Hepatocyte (in vitro differentiated cells): ENCODE measurements at places on chromosomes 5 and 9.

GRCh38 chr5:146321571-146321970 lies 17.1 kb upstream of the POU4F3 start:
- DNase-seq = no peak

- DNase-seq = no peak
Measured at GRCh38 chr5:158763217-158763616, 336.5 kb downstream of the EBF1 start.

DNA sequence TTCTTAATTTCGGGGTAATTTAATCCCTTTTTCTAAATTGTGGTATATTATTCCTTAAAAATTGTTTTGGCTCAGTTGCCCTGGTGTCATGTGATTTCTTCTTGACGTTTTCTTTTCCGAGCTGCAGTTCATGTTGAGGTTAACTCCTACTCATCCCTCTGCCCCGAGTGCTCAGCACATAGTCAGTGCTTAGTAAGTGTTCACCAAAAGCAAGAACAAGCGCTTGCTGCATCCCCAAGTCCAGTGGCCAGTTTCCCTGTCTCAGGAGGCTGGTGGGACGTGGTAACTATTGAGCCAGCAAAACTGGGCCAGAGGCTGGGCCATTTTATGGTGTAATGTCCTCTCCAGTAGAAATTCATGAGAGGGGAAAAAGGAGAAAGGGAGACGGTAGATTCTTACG lies 23.3 kb downstream of the TRIO start:
- DNase-seq = no peak

- peak; percentile 38 for DNase-seq
Measured at GRCh38 chr5:170597109-170597751, 93.4 kb downstream of the KCNIP1 start.

- no peak for DNase-seq
Measured at GRCh38 chr9:106875529-106875928, 12.6 kb downstream of the ZNF462 start.

GRCh38 chr9:33924978-33925797 lies 108.2 kb downstream of the UBE2R2 start:
- DNase-seq = peak; percentile 68

DNA sequence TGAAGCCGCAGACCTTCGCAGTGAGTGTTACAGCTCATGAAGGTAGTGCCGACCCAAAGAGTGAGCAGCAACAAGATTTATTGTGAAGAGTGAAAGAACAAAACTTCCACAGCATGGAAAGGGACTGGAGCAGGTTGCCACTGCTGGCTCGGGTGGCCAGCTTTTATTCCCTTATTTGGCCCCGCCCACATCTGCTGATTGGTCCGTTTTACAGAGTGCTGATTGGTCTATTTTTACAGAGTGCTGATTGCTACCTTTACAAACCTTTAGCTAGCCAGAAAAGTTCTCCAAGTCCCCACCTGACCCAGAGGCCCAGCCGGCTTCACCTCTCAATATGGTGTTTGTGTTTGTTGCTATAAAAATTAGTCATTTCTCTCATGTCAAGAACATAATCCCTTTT lies 49.7 kb downstream of the RECK start:
- DNase-seq = no peak
